ENCODE measurements at places on chromosomes 5 and 9.

DNA sequence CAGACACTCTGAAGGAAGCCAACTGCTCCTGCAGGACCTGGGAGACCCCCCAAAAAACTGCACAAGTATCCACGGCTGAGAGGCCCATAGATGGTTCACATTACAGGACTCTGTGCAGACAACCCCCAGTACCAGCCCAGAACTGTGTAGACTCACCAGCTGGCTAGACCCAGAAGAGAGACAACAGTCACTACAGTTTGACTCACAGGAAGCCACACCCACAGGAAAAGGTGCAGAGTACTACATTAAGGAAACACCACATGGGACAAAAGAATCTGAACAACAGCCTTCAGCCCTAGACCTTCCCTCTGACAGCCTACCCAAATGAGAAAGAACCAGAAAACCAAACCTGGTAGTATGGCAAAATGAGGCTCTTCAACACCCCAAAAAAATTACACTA lies 281.2 kb upstream of the RGMB start:
- no peak for DNase-seq

DNA sequence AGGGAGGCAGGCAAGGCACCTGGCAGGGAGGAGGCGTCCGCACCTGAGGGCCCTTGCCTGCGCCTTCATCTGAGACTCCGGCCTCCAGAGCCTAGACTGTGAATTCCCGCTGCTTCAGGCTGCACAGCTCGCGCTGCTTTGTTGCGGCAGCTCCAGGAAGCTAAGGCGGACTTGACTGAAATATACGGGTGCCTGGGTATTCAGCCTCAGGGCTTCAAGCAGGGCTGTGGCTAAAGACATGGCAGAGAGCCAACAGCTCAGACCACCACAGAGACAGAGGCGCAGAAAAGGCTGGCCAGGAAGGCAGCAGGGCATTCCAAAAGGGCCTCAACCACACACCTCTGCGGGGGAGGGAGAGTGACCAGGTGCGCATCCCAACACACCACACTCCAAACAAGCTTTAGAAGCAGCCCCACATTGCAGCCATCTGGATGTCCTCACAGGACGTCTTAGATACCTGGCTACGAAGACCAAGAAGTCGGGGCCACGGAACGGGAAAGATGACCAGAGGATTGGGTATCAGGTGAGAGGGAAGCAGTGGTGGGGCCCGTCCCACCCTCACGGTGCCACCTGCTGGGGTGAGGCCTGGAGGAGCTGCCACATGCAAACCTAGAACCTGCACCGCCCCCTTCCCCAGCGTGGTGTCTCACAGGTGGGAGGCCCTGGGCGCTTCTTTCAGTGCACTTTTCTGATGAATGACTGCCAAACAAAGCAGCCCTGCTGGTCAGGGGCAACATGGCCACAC lies 1.7 kb upstream of the DPH7 start:
- no peak for DNase-seq

DNA sequence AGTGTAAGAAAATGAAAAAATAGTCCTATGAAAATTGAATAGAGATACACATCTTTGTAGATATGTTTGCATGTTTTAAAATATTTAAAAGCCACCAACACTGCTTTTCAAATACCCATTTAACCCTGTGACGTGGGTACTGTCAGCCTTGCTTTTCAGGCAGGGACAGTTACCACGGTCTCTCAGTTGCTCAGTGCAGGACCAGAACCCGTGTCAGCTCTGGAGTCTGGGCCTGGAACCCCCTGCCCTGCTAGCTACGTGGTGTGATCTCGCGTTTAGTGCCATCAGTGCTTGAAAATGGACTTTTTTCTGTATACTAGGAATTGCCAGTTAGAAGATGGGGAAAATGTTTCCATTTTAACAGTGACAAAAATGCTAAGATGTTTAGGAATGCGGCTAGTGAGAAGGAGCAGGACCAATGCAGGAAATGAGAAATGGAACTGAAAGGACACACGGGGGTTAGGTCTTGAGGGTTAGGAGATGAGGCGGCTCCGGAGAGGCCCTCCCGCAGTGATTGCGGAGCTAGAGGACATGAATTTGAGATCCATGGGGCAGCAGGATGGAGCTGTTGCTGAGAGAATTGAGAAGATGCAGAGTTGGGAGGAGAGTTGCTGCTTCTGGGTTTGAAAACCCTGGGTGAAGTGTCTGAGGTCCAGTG lies 13.7 kb downstream of the RNU6ATAC start:
- DNase-seq: no peak

DNA sequence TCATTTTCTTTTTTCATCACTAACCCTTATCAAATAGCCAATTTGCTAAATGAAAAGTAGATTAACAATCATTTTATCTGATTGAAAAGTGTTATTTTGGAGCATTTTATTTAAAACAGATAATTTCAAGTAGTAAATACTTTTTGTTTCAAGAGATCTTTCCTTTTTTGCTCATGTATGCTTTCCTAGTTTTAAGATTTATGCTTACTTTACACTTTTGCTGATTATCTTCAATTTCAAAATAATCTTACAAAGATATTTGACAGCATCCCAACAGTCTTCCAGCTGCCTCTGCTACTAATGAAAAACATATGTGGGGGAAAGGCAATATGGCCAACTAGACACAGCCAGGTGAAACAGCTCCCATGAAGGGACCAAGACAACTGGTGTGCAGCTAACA lies 1027.3 kb upstream of the CDH9 start:
- DNase-seq: no peak

GRCh38 chr9:96107436-96107835 lies 194.5 kb downstream of the HSD17B3 start:
- no peak for DNase-seq

GRCh38 chr5:95647886-95648860 lies 1.6 kb downstream of the RFESD start:
- DNase-seq: no peak

- no peak for DNase-seq
These were observed 276.8 kb downstream of the MCTP1 start for GRCh38 chr5:95007921-95008597.

DNA sequence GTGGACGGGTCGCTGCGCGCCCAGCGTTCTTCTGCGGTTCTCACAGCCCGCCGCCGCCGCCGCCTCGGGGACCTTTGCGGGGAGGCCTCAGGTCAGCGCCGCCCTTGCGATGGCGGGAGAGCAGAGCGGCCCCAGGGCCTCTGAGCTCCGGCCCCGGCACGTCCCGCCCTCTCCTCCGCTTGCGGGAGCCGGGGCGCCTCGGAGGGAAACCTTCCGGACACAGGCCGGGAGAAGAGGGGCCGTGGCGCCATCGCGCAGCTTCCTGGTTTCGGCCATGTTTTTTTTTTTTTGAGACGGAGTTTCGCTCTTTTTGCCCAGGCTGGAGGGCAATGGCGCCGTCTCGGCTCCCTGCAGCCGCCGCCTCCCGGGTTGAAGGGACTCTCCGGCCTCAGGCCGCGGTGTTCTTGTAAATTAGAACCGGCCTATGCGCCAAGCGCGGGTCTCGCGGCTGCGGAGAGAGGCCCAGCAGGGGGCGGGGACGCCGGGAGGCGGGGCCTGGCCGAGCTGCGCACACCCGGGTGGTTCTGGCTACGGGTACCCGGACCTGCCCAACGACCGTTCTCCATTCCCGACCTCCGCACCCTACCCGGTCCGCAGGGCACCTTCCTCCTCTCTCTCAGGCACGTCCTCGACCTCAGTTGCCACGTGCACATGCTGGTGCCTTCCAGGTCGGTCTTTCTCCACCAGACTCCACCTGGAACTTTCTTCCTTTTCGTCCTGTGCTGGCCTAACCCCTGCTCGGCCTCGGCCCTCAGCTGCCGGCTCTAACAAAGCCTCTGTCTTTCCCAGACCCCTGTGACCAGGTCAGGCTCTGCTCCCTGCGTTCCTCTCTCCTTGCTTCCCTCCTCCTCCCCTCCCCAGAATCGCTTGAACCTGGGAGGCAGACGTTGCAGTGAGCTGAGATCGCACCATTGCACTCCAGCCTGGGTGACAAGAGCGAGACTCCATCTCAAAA lies 28.8 kb upstream of the MGAT1 start:
- DNase-seq: peak; percentile 46

- DNase-seq: no peak
These were observed 3.0 kb upstream of the RGS14 start for GRCh38 chr5:177354711-177355110.

- DNase-seq: no peak
These were observed 167.0 kb upstream of the CDKN2B start for GRCh38 chr9:22175972-22176545.

GRCh38 chr5:157265714-157266285 lies at the start of gene CYFIP2:
CYFIP2 (plus strand) TSS chr5:157266123; CDS start chr5:157285362, 19,239 bp downstream.
- peak; percentile 31 for DNase-seq

DNA sequence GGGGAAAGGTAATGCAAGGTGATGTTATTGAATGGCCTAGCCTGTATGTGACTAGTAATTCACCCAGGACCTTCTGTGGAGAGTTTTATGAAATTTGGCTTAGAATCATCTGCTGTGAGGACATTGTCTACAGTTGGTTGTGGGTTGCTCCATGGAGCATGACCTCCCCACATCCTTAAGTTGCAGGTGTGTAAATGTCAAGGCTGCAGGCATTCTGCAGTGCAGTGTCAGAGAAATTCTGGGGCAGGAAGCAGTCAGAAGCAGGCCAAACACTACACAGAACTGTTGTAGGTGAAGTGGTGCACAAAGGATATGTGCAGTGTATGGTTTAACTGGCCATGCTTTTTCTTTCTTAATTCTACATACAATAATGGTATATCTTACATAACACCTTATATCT lies 588.3 kb downstream of the EBF1 start:
- DNase-seq: no peak

DNA sequence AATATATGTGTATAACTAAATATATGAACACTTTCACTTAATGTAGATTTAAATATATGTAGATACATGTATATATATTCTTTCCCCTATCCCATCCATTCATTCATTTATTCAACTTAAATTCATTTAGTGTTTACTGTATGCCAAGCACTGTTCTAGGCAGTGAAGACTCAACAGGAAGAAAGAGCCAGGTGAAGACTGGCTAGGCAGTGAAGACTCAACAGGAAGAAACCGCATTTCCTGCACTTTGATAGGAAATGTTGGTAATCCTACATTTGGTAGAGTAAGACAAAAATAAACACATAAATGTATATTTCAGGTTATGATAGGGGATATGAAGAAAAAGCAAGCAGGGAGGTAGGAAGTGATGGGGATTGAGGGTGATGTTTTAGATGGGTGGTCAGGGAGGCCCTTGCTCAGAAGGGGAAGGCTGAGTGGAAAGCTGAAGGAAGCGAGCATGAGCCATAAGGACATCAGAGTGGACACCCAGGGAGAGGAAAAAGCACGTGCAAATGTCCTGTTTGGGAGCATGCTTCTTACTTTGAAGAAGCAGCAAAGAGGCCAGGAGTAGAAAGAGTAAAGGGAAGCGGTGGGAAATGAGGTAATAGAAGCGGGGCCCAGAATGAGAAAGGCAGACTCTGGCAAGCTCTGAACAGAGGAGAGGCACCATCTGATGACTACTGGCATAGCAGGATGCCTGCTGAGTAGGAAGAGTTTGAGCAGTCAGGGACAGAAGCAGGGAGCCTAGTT lies 227.8 kb upstream of the MAP3K1 start:
- no peak for DNase-seq

DNA sequence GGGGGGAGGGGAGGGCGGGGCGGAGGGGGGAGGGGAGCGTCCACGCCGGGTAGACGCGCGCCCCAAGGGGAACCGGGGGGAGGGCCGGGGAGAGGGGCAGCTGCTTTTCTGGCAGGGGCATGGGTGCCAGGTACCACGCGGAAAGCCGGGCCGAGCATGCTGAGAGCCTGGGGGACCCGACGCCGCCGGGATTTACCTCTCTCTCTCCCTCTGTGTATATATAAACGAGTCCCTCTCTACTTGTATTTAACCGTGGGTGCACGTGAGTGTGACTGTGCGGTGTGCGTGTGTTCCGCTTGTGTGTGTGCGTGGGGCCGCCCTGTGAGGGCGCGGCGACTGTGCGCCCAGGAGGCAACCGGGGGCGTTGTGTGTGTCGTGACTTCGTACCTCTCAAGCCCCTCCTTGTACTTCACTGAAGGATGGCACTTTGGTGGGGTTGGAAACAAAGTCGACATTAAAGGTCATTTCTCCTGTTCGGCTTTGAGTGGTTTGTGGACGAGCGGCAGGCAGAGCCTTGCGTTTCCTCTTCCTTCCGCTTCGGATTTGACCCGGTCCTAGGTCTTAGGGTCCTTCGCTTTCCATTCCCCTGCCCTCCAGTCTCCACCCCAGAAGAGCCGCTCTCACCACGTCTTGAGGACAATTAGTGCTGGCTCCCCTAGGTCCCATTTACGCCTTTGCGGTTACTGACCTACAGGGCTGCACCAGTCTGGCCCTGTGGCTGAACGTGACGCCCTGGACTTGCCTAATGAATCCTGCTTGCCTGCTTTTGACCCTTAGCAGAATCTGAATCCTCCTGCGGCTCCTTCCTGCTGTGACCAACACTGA lies 36.2 kb upstream of the TTC1 start:
- DNase-seq: no peak

DNA sequence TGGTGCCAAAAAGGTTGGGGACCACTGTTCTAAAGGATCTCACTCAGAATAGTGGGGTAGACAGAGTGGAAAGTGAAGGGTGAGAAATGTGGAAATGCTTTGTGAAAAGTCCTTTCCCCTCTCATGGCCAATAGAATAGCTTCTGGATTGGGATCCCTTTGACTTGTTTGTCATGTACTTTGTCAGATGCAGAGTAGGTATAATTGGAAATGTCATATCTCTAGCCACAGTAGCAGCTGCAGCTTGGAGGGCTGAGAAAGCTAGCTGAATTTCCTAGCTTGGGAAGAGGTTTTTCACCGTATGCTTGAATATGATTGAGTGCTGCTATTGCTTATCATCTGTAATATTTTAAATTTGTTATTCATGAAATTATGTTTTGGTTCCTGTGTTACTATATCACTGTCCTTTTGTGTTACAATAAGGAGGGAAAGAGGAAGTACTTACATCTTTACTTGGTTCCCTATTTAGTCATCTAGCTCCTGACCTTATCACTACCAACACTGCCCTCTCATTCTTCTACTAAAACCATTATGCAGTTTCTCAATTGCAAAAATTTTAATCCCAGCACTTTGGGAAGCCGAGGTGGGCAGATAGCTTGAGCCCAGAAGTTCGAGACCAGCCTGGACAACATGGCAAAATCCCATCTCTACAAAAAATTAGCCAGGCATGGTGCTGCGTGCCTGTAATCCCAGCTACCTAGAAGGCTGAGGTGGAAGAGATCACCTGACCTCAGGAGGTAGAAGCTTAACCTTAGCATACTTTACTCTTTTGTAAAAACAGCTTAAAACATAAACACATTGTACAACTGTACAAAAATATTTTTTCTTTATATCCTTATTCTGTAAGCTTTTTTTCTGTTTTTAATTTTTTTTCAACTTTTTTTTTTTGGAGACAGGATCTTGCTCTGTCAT lies 12.4 kb downstream of the SLC30A5 start:
- no peak for DNase-seq

- DNase-seq: peak; percentile 5
These were observed at the start of gene MVB12B for GRCh38 chr9:126326228-126327005. MVB12B (plus strand) TSS chr9:126326829; CDS start chr9:126326930, 101 bp downstream.

DNA sequence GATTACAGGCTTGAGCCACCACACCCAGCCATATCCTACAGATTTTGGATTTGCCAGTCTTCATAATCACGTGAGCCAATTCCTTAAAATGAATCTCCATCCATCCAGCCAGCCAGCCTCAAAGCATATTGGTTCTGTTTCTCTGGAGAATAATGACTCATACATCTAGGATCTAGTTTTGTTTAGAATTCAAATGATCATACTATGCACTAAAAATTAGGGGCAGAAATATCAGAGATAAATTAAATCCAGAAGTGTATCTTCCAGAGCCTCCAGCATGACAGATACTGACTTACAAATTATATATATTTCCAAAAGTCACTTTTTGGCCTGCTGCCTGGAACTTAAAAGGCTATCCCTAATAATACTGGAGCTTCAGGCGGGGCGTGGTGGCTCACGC lies 119.1 kb upstream of the NR5A1 start:
- DNase-seq: no peak

- no peak for DNase-seq
These were observed 239.0 kb downstream of the PJA2 start for GRCh38 chr5:109170629-109171350.
